Psoas muscle (tissue), 8 donors: ENCODE measurements at places on chromosomes 16 and 17. TPM values are rescaled to one million over a fixed set of nuclear protein-coding genes. Genes with fewer than 3 reads are reported as not detected.

DNA sequence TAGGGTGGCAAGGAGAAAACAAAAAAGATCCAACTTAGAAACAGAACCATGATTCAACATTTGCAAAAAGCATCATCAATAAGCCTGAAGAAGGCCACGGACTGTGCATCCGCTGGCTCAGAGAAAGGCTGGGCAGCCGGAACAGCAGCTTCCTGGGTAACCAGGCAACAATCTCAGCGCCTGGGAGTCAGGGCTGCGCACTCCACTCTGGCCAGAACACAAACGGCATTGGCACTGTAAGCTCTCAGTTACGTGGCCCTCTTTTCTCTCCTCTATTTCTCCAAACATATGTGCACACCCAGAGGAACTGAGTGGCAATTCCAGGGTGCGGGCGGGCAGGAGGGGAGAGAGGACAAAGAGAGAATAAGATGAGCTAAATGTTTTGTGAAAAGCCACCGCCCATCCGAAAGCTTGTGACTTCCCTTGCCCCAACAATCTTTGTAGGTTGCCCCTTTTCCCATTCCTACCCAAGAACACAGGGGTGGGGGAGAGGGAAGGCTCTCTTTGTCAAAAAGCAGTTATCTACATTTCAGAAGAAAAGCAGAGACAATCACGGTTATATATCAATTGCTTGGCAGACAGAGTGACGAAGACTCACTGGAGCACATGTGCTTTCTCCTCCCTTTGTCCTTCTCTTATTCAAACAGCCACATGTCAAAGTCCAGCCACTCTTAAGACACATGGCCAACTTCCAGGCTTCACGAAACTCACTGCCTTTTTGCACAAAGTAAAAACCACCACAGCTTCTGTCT, 6.6 kb upstream of the GHDC start:
- DNase-seq, result no peak

DNA sequence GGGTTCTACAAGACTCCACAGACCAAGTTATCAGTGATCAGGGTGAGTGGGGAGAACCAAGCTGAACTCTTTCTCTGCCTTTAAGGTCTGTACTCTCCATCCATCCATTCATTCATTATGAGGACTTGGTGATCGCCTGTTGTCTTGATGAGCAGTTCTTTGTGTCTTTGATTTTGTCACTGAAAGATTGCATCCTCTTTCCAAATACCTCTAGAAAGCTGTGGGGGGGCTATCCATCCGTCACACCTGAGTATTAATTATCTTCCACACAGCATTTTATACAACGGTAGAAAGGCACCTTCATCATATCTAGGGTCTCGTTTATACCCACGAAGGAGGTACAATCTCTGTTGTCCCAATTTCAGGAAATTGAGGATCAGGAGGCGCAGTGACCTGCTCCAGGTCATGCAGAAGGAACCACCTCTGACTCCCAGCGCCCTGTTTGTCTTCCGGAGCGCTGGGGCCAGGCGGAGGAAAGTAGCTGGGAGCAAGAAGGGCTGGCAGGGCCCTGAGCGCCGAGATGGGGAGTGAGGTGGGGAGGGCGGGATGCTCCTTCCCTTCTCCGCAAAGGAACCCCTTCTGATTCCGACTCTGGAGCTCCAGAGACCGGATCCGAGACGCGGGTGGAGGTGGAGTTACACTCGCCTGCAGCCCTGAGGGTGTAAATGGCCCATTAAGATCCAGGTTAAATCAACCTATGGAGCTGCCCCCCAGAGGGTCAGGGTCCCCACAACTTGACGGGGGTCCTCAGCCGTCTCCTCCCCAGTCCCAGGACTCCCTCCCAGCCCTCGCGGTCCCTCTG, 605 bp upstream of the ABAT start:
- DNase-seq, result no peak

DNA sequence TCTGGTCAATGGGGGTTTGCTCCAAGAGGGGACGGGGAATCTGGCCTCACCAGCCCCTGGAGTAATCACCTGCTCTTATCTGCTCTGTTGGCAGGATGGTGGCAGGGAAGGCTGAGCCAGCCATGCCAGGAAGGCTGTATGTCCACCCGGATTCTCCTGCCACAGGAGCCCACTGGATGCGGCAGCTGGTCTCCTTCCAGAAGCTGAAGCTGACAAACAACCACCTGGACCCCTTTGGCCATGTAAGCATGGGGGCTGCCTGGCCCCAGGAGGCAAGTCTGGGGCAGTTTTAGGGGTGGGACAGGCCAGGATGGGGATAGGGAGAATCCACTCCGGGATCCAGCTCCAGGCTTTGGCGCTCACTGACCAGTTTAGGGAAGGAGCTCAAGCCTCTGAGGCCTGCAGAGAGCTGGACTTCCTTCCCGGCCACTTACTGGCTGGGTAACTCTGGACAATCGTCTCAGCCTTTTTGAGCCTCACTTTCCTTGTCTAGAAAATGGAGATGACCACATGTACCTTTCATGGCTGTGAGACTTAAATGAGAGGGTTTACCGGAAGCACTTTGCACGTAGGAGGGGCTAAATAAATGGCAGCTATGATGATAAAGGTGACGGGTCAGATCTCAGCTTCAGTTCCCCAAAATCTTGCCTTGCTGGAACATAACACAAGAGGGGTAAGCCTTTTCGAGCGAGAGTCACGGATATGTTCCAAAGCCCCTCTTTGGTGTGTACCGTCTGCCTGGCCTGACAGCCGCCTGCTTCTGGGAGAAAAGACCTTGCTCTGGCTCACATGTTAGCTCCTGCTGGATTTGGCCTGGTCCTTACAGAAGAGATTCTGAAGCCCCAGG, 15.4 kb downstream of the TBX4 start:
- DNase-seq, result no peak

GRCh38 chr16:3099732-3100499, 822 bp upstream of the ZSCAN10 start:
- DNase-seq, result peak; percentile 94

DNA sequence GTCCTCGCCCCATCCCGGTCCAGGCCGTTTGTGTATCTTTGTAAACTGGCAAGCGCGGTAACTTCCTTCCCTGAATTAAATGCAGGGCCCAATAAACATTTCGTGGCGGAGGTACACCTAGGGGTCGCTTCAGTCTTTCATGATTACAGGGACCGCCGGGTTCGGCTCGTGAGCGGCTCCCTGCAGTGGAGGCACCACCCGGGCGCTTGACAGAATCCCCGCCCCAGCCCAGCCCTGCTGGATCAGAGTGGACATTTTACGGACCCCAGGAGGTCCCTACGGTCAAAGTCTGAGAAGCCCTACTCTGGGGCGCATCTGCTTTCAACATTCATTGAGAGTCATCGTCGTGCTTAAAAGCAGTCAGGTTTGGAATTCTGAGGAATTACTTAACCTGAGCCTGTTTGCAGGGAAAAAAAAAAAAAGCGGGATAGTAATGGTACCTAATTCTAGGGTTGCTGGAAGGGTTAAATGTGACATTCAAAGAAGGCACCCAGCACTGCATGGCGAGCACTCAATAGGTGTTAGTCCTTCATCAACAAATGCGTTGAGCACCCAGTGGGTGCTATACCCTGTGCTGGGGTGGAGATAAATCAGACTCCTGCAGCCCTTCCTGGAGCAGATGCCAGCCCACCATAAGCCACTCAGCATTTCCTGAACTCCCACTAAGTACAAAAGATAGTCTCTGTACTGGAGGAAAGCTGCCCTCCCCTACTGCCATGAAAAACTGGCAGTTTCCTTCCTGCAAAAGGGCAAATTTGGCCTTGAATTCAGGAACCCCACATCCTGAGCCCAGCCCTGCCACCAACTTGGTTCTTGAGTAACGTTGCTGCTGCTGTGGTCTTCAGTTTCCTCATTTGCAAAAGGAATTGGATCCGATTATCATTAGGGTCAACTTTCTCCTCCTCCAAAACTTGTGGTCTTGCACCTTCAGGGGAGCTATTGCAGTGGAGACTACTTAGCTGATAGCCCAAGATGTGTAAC, 658 bp upstream of the DUSP3 start:
- DNase-seq, result no peak

The CACNA1H gene
- 2.0 TPM for polyA plus RNA-seq

The CD79B gene
- 3.8 TPM for polyA plus RNA-seq

- DNase-seq, result no peak
Observed at GRCh38 chr16:7545251-7545650, 212.6 kb downstream of the RBFOX1 start.

DNA sequence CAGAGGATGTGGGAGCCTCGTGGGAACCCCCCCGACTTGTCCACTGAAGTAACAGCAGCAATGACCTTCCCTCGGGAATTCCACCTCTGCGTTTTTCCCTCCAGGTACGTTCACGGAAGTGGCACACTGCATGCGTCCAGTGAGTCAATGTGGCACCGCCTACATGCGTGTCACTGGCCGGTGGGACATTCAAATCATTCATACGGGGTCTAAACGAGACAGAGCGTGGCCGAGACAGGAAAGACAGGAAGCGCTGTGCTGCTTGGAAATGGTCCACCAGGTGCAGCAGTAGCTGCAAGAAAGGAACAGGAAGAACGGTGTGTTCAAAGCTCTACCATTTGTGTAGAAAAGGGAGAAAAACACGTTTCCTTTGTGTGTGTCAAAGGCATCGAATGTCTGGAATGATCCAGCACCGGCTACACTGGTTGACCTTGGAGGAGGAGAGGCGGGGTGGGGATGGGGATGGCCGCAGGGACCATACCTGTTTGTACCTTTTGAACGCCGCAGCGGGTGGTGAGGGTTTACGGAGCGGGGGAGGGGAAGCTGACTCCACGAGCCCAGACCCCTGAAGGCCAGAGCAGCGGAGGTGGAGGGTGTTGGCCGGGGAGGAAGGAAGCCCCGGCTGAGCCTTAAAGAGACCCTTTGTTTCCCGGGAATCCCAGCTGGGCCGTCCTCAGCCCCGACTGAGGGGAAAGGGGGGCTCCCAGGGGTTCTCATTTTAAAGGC, 1.7 kb upstream of the PGAP6 start:
- no peak for DNase-seq

- no peak for DNase-seq
Observed at GRCh38 chr17:76968707-76969597, 100.7 kb downstream of the MGAT5B start.

- no peak for DNase-seq
Observed at GRCh38 chr17:19492141-19492540, 41.5 kb upstream of the SLC47A1 start.

DNA sequence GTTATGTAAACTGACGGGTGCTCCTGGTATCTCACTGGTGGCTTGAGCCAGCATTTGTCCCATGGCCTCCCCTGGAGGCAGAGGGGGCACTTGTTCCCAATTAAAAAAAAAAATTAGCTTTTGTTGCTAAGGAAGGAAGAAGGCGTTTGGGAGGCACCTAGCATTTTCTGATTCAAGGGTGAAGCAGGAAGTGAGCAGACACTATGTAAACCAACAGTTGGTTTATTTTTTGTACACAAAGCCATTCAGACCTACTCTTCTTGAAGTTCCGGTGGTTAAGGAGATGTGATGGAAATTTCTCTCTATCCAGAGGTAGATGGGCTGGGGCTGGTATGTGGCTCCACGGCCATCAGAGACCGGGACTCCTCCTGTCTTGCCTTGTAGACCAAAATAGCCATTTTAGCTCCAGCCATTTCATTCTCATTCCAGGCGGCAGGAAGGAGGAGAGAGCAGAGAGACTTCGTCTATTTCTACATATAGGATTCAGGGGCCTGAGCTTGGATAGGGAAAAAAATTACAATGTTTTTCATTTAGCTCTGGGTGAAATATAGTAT, 103.0 kb downstream of the SNX29 start:
- DNase-seq, result no peak

DNA sequence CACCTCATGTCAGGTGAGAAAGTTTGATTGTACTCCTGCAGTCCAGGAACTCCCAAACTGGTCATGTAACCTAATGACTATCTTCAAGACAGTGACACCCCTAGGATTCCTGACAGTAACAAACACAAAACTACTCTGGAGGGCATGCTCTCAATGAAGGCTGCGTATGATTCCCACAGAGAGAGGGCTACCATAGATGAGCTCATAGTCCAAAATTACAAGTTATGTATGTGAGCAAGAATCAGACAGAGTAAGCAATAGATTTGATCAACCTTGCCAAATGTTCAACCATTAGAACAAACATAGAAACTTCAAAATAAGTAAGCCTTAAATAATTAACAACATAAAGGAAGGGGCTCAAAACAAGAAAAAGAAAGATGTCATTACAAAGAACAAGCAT, 158.1 kb downstream of the COPRS start:
- DNase-seq, result no peak

DNA sequence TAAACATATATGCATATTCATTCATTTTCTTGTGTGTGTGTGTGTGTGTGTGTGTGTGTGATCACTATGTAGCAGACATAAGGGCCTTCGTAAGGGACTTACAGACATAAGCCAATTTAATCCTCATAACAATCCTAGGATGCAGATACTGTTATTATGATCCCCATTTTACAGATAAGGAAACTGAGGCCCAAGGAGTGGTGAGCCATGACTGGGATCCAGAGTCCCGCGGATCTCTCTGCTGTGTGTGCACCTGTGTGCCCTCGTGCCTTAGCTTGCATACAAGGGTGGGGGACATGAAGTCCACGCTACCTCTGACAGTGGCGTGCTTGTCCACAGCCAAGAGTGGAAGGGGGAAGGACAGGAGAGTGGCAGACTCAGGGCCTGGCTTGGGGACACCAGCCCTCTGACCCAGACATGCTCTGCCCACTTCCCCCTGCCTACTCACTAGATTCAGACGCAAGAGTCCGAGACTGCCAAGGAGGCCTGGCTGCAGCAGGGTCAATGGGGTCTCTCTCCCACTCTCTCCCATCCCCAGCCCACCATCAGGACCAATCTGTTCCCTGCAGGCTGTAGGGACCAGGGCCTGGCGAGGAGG, 9.8 kb upstream of the SMTNL2 start:
- DNase-seq, result no peak
